ENCODE measurements at places on chromosomes 2 and 18.

GRCh38 chr2:102753563-102754159 is 8.2 kb upstream of the TMEM182 start:
- DNase-seq: peak; percentile 50

DNA sequence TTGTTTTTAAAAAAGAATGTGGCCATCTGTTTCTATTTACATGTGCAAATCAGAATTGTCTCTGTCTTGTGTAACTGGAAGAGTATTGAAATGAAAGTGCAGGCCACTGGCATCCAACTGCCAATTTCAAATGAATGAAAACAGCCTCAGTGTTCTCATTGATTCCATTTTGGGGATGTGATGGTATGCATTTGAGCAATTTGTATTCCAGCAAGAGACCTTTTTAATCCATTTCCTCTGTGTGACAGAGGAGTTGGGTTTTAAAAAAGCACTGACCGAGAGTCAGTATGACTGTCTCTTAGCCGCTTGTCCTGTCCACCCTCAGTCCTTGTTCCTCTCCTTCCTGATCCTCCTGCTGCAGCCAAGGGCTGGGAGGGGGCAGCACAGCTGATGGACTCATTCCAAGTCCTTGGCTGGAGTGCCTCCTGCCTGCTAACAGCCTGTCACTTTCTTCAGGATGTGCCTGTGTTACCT is 50.0 kb downstream of the ASAP2 start:
- DNase-seq: no peak

GRCh38 chr2:6159606-6160005 is 467.4 kb downstream of the SOX11 start:
- no peak for DNase-seq

DNA sequence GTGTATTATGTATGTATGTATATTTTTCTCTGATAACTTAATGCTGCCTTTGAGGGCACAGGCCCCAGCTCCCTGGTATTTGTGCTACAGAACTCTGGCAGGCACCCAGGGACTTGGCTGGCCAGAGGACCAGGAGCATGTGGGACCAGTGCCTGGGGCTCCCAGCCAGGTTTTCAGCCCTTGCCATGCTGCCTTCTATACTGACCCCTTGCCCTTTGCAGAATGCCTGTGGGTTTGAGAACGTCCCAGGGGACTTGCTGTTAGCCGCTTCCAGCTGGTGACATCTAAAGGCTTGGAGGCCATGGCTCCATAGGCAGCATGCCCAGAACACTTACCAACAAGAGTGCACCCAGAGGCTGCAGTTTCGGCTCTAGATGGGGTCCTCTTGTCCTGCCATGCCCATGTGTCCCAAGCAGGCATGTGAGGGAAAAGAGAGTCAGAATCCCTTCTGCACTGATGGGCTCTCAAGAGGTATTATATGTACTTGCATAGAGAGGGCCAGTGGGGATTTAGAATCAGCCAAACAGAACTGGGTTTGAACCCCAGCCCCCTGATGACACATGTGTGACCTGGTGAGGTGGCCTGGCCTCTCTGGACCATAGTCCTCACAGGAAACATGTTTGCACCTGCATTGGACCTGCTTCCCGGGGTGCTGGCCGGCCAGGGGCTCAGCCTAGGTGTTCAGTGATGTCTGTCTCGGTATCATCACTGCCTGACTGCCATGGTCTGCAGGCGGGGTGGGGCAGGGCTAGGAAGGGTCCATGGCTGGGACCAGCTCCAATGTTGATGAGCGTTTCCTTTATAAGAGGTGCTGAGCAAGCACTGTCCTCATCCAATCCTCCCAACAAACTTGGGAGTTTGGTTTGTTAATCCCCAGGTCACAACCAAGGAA is 119.2 kb upstream of the FHL2 start:
- no peak for DNase-seq

GRCh38 chr2:200354833-200355751 is 48.6 kb downstream of the SPATS2L start:
- no peak for DNase-seq

DNA sequence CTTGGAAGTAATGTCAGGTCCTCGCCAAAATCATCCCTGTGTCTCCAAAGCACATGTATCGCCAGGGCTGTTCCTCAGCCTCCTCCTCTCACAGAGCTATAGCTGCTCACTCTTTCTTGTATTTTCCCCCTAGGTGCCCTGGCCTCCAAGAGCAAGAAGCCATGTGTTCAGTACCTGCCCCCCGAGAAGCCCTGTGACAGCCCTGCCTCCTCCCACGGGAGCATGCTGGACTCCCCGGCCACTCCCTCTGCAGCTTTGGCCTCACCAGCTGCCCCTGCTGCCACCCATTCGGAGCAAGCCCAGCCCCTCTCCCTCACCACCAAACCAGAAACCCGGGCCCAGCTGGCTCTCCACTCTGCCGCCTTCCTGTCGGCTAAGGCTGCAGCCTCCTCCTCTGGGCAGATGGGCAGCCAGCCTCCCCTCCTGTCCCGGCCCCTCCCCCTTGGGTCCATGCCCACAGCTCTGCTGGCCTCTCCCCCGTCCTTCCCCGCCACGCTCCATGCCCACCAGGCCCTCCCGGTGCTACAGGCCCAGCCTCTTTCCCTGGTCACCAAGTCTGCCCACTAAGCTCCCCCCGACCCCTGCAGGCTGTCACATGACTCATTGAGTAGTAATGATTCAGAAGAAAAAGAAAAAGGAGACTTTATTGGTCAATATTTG is 18.8 kb downstream of the TGOLN2 start:
- peak; percentile 71 for DNase-seq

GRCh38 chr2:234905547-234906265 is 46.1 kb upstream of the SH3BP4 start:
- DNase-seq: no peak

DNA sequence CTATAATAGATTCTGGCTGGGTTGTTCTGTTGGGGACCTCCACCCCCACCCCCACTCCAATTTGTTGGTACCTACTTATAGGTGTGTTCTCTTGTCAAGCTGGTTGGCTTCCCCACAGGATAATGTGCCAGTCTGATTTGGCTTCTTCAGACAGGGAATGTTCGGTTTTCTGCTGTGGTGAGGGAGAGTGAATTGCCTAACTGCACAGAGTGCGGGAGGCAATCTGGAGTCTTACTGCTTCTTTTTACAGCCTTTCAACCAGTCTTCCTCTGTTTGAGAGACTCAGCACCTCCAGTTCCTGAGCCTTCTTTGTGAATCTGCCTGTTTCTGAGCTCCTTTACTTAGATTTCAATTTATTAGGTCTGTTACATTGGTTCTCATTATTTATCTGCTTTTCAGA is 27.4 kb upstream of the SNORC start:
- DNase-seq: no peak

- no peak for DNase-seq
Observed at GRCh38 chr2:32712870-32713269, 85.0 kb downstream of the TTC27 start.

GRCh38 chr2:152036611-152037469 is 62.0 kb downstream of the CACNB4 start:
- DNase-seq: peak; percentile 64

DNA sequence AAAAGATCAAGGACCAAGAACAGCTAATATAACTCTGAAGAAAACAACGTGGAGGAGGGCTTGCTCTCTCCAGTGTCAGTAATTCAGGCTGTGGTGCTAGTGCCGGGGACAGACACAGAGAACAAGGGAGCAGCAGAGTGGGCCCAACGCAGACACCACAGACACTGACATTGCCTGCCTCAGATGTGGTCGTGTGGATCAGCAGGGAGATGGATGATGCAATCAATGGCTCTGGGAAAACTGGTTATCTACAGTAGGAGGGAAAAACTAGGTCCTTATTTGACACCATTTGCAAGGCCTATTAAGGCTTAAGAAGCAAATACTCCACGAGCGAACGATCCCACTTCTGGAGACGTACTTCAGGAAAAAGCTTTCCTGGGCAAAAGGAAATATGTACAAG is 36.1 kb downstream of the HDLBP start:
- no peak for DNase-seq

GRCh38 chr2:187959821-187960220 is 331.9 kb upstream of the GULP1 start:
- DNase-seq: peak; percentile 26

GRCh38 chr18:44497311-44497710 is 183.4 kb upstream of the SETBP1 start:
- no peak for DNase-seq

DNA sequence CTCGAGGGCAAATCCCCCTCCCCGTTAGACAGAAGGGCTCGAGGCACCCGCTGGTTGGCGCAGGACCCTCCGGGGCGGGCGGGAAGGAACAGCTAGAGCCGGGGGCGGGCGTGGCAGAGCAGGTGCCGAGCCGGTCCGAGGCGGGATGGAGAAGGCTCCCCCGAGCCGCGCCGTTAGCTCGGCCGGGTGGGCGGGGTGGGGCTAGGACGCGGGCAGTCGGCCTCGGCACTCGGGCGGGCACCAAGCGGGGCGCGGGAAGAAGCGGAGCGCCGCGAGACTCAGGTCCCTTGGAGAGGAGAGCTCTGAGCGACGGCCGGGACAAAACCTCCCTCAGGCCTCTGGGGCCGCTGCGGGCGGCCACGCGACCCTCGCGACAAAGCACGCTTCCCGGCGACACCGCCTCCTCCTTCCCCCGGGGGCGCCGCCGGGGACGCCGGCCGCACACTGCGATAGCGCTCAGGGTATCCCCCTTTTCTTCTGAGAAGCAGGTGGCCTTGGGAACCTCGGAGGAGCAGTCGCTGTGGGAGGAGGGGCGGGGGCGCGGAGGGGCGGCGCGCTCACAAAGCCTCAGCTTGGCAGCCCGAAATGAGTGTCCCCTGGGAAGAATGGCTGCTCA is 721 bp downstream of the FHOD3 start:
- no peak for DNase-seq

- DNase-seq: no peak
Observed at GRCh38 chr2:150889141-150889540, 372.5 kb downstream of the RBM43 start.

DNA sequence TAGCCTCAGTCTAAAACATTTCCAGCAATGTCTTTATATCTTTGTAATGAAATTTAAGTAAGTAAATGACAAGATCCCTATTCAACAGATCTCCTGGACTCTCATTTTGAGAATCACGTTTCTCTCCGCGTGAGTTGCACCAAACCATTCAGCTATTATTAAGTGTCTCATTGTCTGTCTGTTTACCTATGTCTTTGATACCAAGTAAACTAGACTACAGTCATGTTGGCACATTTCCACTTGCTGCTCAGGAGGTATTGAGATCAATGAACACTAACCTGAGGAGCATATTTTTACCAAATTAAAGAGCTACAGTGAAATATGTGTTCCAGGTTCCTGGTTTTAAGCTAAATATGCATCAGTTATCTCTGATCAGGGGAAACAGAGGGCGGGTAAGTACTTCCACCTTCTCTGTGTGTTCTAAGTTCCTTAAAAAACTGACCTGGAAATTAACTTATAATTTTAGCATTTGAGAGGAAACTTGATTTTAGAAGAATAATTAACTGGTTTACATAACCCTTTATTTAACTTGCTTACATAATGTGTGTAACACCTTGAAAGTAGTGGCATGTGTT is 125.8 kb downstream of the OSBPL6 start:
- DNase-seq: no peak

GRCh38 chr2:171564463-171564862 is 42.2 kb downstream of the CYBRD1 start:
- DNase-seq: no peak

DNA sequence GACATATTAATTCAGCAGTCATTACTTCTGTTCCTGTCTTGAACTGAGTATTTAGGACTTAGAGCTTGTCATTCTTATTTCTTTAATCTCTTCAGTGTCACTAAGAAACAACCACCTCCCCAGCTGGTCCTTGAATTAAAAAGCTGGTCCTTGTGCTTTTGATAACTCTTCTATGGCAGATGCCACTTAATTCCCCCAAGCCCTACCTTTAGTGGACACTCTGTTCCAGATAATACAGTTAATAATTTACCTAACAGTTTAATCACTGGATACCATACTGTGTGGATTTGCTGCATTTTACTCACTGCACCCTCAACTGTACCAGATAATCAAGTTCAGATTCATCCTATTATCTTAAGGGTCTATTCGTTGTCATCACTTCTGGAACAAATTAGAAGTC is 73.1 kb downstream of the SKA1 start:
- DNase-seq: no peak

DNA sequence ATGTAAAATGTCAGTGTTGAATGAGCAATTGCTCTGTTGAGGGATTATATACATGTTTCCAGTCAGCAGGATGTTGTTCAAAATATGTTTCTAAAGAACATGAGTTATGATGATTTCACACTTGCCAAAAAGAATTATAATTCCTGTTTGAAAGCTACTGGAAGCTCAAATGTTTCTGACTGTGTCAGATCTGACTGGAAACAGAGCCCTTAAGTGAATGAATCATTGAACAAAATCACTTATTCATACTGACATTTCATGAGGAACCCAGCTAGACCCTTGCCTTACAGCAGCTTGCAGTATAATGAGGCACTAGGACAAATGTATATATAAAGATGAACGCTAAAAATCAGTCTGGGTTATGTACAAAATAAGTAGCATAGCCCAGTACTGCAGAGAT is 35.4 kb upstream of the ITGAV start:
- no peak for DNase-seq

- no peak for DNase-seq
Observed at GRCh38 chr2:219908538-219908937, 281.1 kb downstream of the SLC4A3 start.

- no peak for DNase-seq
Observed at GRCh38 chr2:107591561-107592279, 235.0 kb upstream of the RGPD4 start.

DNA sequence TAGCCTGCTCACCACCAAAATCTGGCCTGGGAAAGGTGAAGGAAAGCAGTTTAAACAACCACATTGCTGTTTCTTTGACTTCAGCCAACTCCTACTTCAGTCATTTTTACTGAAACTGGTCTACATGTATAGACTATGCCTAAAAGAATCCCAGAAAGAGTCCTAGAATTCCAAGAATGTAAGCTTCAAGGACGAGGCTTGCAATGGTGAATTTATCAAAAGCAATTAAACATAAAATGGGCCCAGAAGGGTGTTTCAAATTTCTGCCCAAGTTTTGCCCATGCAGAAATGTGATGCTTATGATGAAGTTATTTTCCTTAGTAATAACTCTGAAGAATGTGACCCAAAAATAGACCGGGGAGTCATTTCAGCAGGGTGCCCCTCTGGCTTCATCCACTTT is 16.6 kb downstream of the EN1 start:
- DNase-seq: no peak

DNA sequence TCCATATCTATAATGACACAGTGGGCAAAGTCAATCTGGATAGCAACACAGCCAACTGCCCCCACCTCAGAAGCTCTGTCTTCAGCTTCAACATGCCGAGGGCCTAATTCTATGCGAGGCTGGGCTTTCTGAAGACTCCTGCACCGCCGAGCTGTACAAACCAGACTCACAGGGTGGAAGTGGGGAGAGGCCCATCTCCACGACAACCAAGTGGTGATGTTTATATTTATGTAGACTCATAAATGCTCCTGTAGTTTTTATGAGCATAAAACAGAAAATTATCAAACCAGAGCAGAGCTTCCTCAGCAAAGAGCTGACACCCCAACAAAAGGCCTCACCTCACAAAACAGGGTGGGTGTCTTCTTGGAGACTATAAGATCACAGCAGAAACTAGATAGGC is 77.0 kb upstream of the LGALSL start:
- no peak for DNase-seq

- DNase-seq: peak; percentile 19
Observed at GRCh38 chr2:71156573-71156972, 26.1 kb downstream of the MPHOSPH10 start.

- DNase-seq: no peak
Observed at GRCh38 chr2:145797692-145798091, 1277.8 kb upstream of the ZEB2 start.

GRCh38 chr2:64062840-64063239 is 43.6 kb upstream of the VPS54 start:
- peak; percentile 75 for DNase-seq

Measured in MM.1S (cell line).